ENCODE measurements at places on chromosomes 3 and 15. TPM values are rescaled to one million over a fixed set of nuclear protein-coding genes. Genes with fewer than 3 reads are reported as not detected.

Gene MORC1
- total RNA-seq = not detected

Gene PTPN9
- 14.4 TPM for total RNA-seq

Gene ARHGEF26
- 2.0 TPM for total RNA-seq

Gene AHSG
- total RNA-seq = not detected

Gene GOLGA8M
- not detected for total RNA-seq

Gene UROC1
- not detected for total RNA-seq

Gene SLC51A
- total RNA-seq = not detected

Gene RHCG
- not detected for total RNA-seq

Gene ANKRD34C
- not detected for total RNA-seq

Gene USP4
- total RNA-seq = 28.9 TPM

Gene CELF6
- total RNA-seq = 1.6 TPM

Gene CX3CR1
- total RNA-seq = not detected

Gene CCDC9B
- 16.2 TPM for total RNA-seq

Gene CSTA
- total RNA-seq = 15.2 TPM

Gene SCN11A
- total RNA-seq = 0.25 TPM

Gene TTC23
- 36.7 TPM for total RNA-seq

Gene NR2E3
- total RNA-seq = 0.63 TPM

Gene CHRNA3
- total RNA-seq = not detected

Gene DOCK3
- 0.36 TPM for total RNA-seq

Gene GOLGA6L25
- total RNA-seq = not detected

Gene CTDSPL2
- total RNA-seq = 108 TPM

Gene PHLDB2
- total RNA-seq = 61.9 TPM

Gene XCR1
- not detected for total RNA-seq

Gene RYR3
- total RNA-seq = under 0.01 TPM

Gene LTK
- not detected for total RNA-seq

Gene DMXL2
- 29.5 TPM for total RNA-seq

Gene CHST2
- total RNA-seq = 5.0 TPM

Gene NAALADL2
- total RNA-seq = 11.4 TPM

Gene P2RY13
- not detected for total RNA-seq

Gene MAP2K5
- total RNA-seq = 9.6 TPM

Gene LTF
- not detected for total RNA-seq

Gene ITIH4
- not detected for total RNA-seq

Gene HRH1
- total RNA-seq = 20.6 TPM

Gene SLC22A14
- total RNA-seq = not detected

Gene CLEC3B
- 10.5 TPM for total RNA-seq

Gene SLC9C1
- 0.33 TPM for total RNA-seq

Gene LSAMP
- total RNA-seq = 10.7 TPM

Gene MAP1A
- total RNA-seq = 108 TPM

Gene UPK1B
- not detected for total RNA-seq

Gene PEX11A
- 8.7 TPM for total RNA-seq

Gene ACKR2
- 0.41 TPM for total RNA-seq

Gene TLR9
- total RNA-seq = not detected

Gene WDR93
- total RNA-seq = 0.49 TPM

Gene CHST14
- total RNA-seq = 14.9 TPM

Gene RAMAC
- total RNA-seq = 31.7 TPM

Gene TRH
- total RNA-seq = 2.5 TPM

Gene ROPN1B
- total RNA-seq = not detected

Gene CP
- not detected for total RNA-seq

Gene ASB14
- not detected for total RNA-seq

Gene PAQR9
- not detected for total RNA-seq

Gene ACTRT3
- total RNA-seq = 4.3 TPM

Data from fibroblast of the aortic adventitia (primary cell).